ENCODE measurements at places on chromosomes 2 and 18.

DNA sequence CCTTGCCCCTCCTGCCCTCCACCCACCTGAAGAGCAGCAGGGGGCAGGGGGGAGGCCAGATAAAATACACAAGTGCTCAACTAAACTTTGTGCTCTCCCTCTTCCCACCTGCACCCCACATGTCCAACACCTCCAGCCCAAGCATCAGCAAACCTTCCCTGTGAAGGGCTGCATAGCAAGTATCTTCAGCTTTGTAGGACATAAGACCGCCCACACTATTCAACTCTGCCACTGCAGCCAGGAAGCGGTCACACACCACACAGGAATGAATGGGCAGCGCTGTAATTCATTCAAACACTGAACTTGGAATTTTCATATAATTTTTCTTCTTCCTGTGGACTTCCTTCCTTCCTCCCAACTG, 27.5 kb downstream of the TFCP2L1 start:
- no peak for DNase-seq

GRCh38 chr2:127935337-127935736, 49.6 kb upstream of the AMMECR1L start:
- DNase-seq, result no peak

GRCh38 chr2:183455056-183455455, 330.8 kb downstream of the NUP35 start:
- DNase-seq, result peak; percentile 13

DNA sequence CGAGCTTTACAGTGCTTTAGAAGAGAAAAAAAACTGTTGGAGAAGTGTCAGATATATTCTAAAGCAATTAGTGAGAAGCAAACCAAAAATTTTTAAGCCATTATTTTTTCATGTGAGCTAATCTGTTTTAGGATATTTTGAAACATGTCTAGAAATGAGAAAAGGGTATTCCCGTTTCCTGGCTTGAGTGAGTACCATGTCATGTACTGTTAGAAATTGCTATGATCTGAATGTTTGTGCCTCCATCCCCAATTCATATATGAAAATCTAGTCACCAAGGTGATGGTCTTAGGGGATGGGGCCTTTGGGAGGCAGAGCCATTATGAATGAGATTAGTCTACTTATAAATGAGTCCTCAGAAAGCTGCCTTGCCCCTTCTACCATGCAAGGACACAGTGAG, 493.3 kb upstream of the GCFC2 start:
- no peak for DNase-seq

DNA sequence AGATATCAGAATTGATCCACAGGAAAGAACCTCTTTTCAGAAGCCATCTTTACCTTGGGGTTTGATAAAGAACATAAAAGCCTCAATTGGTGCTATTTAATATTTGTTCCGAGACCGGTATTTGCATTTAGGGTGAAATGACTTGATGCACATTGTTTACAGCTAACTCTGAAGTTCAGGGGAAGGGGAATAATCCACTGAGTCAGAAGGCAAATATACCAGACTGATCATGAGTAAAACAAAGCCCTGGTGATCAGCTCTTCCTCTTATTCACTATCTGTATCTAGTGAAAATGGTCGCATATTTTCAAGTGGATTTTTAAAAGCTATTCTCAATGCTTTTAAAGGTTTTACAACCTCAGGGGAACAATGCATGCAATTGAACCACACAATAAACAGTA, 53.0 kb upstream of the ATP8B1 start:
- no peak for DNase-seq

Data from foreskin keratinocyte (primary cell).